CD4-positive, alpha-beta T cell treated with Interferon alpha-2 for 1 hour (primary cell): ENCODE measurements at places on chromosomes 3 and 15.
A peak's percentile ranks its signal among the peaks of the same experiment; 100 is the strongest.

GRCh38 chr3:33089515-33089914 lies 7.4 kb downstream of the GLB1 start:
- DNase-seq = peak; percentile 18

- DNase-seq = no peak
Observed at GRCh38 chr3:89925976-89926375, 818.6 kb downstream of the EPHA3 start.

- DNase-seq = no peak
Observed at GRCh38 chr3:187264021-187264420, 27.5 kb downstream of the MASP1 start.

DNA sequence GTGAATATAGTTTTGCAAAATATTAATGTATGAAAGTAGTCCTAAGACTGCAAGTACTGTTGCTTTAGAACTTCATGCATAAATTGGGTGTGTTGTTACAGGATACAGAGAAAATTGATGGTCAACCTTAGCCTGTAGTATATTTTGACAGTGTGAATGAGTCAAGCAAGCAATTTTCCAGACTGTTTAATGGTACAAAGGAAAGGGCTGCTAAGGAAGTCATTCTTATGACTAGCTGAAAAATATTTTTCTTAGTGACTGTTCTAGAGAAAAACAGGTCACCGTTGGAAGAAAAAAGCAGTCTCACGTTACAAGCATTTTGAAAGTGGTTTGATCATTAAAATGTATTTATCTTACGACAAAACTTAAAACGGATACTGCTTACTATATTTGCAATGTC lies 49.2 kb downstream of the MBNL1 start:
- DNase-seq = no peak

- no peak for DNase-seq
Observed at GRCh38 chr3:119035014-119035346, 334 bp upstream of the IGSF11 start.

DNA sequence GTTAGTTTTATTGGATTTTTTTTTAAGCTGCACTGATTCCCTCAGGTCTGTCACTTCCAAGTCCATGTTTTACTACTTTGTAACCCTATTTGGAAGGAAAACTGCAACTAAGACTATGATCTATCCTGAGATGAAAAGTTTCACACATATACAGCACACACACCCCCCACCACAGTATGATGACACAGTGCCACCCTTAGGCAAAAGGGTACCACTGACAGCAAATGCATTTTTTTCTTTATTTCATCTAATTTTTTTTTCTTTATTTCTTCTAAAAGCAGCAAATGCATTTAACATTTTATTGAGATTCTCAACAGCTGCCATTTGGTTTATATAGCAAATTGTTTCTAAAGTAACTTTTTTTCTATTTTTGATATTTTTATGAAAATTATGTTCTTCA lies 21.2 kb downstream of the NGRN start:
- DNase-seq = peak; percentile 54

DNA sequence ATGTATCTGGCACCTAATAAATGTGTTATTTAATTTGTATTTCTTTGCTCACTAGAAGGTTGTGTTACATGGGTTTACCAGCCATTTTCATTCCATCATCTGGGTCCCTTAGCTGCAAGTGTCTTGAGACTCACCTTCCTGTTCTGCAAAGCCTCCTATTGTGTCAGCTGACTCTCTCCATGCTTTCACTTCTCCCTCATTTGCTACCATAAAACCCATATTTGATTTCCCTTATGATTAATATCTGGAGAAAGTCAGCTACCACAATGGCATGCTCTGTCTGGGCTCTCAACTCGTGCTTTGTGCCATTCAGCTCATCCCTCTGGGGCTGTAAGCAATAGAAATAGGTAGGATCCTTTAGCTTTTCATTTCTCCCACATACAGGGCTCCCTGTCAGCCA lies 79.5 kb upstream of the EIF1B start:
- no peak for DNase-seq

DNA sequence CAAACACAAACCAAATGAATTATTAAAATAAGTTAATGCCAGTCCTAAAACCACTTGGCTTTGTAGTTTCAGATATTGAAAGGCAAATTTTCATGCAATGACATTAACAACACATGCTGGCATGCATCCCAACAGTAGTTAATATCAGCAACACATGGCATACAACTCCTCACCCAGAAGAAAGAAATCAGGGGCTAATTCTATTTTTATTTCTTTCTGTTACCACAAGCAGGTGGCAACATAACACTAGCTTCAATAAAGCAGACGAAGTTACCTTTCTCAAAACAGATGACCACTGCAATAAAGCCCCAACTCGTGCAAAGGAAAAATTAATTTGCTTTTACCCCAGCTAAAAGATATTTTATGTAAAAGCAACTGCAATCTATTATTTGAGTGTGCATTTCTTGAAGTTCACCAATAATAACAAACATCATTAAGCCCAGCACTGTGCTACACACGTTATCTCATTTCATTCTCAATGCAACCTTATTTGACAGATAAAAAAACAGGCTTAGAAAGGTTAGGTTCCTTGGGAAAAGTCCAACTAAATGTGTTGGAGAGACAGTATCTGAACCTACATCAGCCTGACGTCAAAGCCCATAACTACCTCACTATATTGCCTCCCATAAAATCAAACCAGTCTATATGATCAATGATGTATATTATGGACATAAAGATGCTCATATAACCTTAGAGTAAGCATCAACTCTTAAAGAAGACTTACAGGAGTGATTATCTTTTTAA lies 2.8 kb downstream of the TOP2B start:
- peak; percentile 11 for DNase-seq

DNA sequence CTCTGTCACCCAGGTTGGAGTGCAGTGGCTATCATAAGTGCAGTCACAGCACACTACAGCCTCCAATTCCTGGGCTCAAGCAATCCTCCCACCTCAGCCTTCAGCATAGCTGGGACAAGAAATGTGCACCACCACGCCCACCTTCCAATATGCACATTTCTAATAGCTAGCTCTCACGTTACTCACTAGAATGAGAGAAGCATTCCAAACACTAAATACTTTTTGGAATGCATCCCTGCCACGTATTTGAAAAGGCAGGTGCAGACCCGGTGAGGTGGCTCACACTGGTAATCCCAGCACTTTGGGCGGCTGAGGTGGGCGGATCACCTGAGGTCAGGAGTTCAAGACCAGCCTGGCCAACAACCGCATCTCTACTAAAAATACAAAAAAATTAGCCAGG lies 7.6 kb upstream of the TCF12 start:
- no peak for DNase-seq

GRCh38 chr15:44598892-44599291 lies 61.9 kb downstream of the EIF3J start:
- DNase-seq = no peak

DNA sequence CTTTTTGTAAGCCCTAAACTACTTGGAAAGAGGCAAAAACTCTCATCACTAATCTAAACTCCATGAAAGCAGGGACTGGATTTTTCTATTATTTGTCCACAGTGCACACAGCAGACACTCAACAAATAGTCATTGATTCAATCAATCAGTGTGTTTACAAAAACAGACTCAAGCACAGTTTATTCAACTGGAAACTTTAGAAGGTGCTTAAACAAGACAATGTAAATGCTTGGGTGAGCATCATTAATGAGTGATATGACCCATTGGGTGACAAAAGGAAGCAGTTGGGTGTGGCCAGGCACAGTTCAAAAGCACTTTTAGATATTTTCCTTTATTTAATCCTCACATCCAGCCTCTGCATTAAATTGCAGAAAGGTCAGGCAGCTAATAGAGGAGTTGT lies 32.0 kb upstream of the PPP4R2 start:
- no peak for DNase-seq

- no peak for DNase-seq
Observed at GRCh38 chr3:114446600-114446999, 152.8 kb downstream of the TIGIT start.
